A673 (cell line): ENCODE measurements at places on chromosomes 11 and 22.

DNA sequence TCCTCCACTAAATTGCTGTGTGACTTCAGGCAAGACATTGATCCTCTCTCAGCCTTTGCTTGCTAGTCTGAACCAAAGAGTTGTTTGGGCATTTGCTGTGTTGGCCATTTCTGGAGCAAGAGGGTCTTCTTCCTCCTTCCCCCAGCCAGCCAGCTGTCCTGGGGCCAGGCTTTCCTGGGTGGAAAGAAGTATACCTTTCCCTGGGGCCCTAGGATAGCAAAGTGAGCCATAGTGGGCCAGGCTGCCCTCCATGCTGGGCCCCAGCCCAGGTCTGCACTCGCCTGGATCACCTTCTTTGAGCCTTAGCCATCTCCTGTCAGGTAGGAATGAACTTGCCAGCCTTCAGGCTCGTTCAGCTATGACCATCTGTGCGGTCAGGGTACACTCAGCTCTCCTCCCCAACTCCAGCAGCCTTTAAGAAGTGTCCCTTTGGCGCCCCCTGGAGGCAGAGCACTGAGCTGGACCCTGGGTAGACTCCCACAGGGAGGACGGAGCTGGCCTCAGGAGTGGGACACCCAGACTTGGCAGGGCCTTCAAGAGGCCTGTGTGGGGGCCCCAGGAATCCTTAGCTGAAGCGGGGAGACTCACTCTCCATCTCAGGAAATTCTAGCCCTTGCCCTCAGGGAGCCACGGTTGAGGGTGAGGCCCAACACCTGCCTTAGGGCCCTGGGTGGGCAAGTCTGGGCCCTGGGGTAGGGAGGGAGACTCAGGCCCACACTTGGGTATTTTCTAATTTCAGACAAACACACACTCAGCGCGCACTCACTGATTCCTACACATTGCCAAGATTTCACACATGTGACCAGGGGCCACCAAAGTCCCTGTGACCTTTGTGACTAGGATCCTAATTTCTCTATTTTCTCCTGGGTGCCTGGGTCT lies 35.6 kb upstream of the TPBGL start:
- DNase-seq, result peak; percentile 87

DNA sequence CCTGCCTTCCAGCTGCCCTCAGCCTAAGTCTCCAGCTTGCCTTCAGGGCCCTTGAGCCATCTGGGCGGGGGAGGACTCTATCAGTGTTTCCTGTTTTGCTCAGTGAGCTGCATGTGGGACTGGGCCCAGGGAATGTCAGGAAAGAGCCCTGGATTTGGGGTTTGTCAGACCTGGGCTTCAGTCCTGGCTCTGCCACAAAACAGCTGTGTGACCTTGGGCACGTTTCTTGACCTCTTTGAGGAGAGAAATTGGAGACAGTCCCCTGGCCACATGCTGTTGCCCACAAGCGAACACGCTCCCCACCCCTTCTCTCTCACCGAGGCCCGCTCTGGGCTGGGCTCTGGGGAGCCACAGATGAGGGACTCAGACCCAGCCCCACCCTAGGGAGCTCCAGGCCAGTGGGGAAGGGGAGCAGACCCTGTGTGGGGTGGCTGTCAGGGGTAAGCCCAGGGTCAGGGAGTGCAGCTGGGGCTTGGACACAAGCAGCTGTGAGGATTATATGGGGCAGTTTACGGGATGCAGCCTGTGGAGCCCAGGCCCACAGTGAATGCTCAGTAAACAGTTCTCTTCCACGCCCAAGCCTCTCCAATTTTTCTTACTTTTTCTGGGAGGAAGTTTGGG lies 12.3 kb downstream of the MYO7A start:
- no peak for DNase-seq

DNA sequence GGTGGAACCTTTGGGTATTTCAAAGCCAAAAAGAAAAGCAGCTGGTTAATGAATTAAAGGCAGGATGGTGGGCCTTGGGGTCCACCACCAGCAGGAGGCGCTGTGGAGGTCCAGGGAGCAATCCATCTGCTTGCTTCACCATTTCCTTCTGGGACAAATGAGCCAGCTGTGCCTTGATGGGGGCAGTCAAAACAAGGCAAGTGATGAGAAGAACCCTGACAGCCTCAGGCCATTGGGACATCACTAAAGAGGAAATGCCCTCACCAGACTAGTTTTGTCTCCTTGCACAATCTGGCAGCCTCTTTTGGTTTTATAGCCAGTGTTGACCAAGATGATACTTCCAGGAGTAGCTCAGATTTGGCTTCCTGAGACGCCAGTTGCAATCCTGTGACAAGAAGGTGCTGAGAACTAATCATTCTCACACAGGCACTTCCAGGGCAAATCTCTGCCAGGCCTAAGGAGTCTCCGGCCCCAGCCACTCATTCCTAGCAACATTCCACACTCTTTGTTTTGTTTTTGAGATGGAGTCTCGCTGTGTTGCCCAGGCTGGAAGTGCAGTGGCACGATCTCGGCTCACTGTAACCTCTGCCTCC lies 38.2 kb upstream of the WEE1 start:
- DNase-seq, result peak; percentile 67

DNA sequence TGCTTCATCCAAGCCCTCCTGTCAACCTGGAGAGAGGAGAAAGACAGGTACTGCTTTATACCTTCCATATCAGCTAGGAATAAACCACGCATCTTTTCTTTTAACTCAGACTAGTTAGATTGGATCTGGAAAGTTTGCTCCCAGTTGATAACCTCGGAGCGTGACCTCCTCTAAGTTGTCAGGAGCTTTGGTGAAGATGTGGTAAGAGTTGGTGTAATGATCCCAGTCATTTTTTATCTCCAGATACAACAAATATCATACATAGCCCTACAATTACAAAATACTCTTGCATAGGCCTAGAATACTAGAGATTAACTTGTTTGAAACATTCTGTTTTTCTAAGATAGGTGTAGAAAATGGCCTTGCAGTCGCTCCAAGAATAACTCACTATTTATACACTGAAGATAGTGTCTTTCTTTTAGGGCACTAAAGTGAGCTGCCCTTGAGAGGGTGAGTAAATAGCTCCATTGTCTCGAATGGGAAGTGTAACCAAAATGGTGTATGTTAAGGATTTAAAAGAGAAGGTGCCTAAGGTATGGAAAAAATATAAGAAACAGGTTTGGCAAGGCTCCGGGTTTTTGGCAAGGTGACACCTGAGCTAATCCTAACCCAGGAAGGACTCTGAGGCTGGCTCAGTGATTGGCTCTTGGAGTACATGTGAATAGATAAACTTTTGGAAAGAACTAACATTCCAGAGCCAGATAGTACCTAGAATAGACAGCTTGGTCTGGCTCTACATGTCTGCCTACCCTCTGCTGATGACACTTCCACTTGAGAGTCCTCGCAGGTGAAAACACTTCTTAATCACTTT lies 59.4 kb downstream of the GLYATL1 start:
- DNase-seq, result no peak

DNA sequence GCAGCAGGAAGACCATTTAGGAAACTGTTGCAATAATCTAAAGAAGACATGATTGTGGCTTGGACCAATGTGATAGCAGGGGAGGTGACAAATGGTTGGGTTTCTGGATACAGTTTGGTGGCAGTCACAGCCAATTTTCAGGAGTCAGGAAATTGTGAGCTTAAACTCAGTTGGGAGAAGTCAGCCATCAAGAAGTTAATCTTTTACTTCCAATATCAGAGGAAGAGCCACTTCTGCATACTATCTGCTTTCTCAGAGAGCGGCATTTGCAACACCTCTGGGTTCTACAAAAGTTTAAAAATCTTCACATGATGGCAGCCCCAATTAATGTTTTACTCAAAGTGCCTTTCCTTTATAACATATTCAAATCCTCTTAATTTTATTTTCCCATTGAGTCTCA lies 33.7 kb upstream of the PDE3B start:
- DNase-seq, result no peak

- DNase-seq, result no peak
Observed at GRCh38 chr11:113240790-113241635, 73.4 kb upstream of the TTC12 start.

- DNase-seq, result no peak
Observed at GRCh38 chr11:985848-986247, 50.7 kb downstream of the MUC6 start.

- DNase-seq, result peak; percentile 51
Observed at GRCh38 chr11:106937111-106937510, 81.2 kb downstream of the GUCY1A2 start.
